Mesendoderm (in vitro differentiated cells): ENCODE measurements at places on chromosomes 5 and 9.

GRCh38 chr5:33330426-33330825, 110.3 kb upstream of the TARS1 start:
- no peak for DNase-seq

GRCh38 chr5:179195561-179196404, 135.6 kb downstream of the ZNF354C start:
- no peak for DNase-seq

GRCh38 chr5:95284572-95285408, at the start of gene MCTP1:
Gene MCTP1 (minus strand): TSS chr5:95285094.
- peak; percentile 53 for DNase-seq

DNA sequence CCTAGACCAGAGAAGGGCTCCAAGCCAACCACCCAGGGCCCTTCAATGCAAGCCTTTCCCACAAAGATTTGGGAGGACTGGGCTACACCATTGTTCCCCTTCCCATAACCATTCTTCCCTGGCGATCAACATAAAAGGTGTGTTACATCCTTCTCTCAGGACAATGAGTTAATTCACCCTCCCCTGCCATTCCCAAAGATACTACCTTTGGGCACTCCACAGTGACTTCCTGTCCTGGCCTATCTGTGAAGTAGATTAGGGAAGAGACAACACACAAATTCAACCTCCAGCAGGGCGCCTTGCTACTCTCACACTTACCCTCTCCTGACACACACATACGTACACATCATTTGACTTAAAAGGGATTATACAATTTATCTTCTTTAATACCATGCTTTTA, 23.2 kb upstream of the IL17B start:
- DNase-seq, result peak; percentile 94

GRCh38 chr5:137179203-137179602, 319.9 kb downstream of the SPOCK1 start:
- DNase-seq, result no peak

GRCh38 chr9:109411798-109412352, 86.2 kb downstream of the PTPN3 start:
- peak; percentile 60 for DNase-seq

- DNase-seq, result no peak
Observed at GRCh38 chr9:73219985-73220626, 68.4 kb downstream of the ANXA1 start.

DNA sequence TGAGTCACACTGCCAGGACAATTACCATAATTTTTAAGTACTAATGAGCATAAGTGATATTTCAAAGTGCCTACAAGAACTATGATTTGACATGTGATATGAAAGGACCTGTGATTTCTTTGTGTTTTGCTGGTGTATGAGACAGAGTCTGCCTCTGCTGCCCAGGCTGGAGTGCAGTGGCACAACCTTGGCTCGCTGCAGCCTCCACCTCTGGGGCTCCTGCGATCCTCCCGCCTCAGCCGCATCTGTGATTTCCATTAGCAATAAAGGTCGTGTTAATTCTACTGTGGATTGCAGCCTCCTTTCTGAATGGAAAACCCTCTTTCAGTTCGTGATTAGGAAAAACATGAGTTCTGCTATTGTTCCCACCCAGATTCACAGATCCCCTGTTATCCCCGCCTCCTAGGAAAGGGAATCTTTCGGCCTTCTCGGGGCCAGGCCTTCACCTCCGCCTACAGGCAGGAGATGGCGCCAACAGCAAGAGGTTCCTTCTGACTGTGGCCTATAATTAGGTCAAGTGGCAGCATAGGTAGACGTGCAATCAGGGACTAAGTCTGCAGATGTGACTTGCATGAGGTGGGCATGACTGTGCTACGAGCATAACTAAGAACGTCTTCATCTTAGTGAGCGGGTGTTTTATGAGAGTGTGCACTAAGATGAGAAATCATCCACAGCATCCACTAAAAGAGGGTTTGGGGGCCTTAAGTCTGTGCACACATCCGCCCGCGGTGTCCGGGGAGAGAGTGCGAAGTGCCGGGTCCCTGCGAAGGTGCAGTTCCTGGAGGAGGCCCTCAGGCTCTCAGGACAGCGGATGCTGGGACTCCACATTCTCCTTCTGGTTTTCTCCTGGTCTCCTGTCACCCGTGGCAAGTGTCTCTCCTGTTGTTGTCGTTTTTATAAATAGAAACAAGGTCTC, 23.1 kb downstream of the TRIM7 start:
- peak; percentile 91 for DNase-seq

GRCh38 chr9:71748280-71748743, 20.0 kb downstream of the CEMIP2 start:
- no peak for DNase-seq

DNA sequence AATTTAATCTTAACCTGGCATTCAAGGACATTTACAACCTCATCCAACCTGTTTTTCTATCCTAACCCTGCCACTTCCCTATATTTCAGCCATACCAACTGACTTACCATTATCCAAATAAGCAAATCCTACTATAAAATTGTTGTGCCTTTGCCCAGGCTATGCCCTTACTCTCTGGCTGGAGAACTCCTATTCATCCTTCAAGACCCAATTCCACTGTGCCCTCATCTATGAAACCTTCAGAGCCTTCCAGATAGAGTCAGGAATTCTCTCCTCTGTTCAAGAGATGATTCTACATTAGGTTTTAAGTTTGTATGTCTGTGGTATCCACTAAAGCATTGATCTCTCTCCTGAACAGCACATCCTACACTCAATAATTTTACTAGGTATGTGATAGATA, 46.3 kb upstream of the MSX2 start:
- DNase-seq, result no peak

DNA sequence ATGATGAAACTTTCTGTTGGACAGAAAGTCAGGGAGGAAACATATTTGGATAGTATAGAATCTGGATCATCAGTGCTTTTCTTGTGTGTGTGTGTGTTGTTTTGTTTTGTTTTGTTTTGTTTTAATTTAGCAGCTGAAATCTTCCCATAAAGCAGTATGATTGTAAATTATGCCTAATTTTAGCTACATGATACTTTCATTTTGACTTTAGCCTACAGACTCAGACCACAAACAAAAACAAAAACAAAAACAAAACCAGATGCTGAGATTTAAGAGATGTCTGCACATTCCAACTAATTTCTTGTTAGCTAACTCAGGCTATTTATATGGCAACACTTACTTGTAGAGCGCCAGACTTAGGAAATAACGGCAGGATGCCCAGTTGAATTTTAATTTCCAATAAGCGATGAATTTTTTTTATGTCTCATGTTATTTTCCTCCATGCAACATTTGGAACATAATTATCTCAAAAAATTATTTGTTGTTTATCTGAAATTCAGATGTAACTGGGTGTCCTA, 119.5 kb upstream of the TRPC7 start:
- no peak for DNase-seq

DNA sequence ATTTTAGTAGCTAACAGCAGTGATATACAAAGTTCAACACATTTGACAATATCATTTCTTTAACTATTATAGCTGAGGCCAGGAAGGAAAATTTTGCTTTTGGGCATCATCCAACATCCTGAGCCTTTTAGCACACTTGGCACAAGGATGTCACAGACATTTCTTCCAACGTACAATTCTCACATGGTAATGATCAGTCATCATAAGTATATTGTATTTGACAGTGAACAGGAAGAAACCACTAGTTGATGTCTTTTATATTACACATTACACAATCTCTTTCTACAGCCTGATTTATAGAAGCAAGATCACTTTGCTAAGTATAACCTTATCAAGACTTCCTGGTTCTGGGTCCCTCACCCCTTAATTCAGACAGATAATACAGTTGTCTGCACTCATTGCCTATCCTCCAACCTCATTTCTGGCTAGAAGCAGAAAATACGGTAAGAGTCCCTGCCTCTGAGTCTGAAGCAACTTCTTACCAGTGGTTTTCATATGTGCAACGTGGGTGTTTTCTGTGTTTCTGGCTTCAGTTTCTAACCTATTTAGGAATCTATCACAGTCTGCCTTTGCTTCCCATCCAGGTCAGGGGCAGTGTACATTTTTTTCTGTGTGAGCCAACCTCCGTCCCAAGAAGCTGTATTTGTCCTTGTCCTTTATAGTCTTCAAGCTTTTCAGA, 167.8 kb downstream of the PAM start:
- no peak for DNase-seq

- peak; percentile 14 for DNase-seq
Observed at GRCh38 chr9:19967888-19968459, 179.1 kb upstream of the SLC24A2 start.

- DNase-seq, result no peak
Observed at GRCh38 chr5:93454896-93455295, 126.1 kb downstream of the NR2F1-AS1 start.

DNA sequence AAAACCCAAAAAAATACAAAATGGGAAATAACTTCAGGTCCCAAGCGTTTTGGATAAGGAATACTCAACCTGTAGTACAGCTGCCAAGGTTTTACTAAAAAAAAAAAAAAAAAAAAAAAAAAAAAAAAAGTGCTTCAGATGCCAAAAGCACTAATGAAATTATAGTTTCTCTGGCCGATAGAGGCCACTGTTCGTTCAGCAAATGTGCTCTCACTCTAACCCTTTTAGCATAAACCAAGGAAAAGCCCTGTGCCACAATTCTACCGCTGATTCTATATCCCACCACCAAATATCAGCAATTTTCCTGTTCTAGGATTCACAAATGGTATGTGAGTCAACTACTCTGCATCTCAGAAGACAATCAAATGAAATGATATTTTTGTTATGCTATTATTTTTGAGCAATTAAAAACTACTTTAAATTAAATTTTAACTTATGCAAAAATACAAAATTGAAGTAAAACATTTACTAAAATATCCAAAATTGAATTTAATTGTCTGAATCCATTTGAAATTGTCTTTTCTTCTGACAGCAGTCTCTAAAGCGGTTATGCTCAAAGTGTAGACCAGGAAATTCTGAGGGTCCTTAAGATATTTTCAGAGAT, 79.8 kb downstream of the RICTOR start:
- peak; percentile 81 for DNase-seq

- peak; percentile 67 for DNase-seq
Observed at GRCh38 chr9:81687521-81688261, 1.7 kb downstream of the TLE1 start.

- DNase-seq, result no peak
Observed at GRCh38 chr5:80806929-80807328, 152.1 kb upstream of the DHFR start.

DNA sequence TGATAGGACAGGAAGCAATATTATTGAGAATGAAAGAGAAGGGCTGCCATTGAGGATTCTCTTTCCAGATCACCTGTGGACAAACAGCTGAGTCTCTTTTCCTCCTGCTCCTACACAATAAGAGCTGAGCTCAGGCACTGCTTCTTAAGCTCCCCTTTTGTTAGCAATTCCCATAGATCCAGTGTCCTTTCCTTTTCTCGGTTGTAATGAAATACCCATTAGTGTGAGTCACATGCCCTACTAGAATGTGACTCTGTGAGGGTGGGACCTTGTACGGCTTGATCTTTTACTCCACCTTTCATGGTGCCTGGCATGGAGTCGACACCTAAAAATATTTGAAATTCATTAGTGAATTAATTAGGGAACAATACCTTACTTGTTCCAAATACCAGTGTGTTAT, 269.2 kb downstream of the NR3C1 start:
- no peak for DNase-seq

DNA sequence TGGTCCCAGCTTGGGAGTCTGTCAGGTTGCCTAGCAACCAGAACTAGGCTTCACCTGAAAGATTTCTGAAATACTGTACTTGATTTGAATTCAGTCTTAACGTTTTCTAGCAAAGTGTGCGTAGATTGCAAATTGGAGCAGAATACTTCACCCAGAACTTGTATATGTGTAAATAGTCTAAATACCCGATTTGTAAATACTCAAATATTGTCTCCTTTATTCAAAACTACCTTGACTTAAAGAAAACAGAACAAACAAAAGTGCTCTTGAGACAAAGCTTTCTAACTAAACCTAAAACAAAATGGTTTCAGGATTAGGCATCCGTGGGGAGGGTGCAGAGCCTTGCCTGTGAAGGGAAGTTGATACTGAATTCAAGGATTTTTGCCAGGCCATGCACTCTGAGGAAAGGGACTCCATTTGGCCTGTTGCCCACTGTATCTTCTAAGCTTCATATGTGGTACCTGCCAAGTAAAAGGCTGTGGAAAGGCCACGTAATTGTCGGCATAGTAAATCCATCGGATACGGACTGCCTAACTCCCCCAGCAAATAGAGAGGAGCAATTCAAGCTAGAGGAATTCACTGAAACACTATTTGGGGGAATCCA, 744 bp upstream of the HMGCS1 start:
- DNase-seq, result no peak

GRCh38 chr5:71601222-71602026, 14.3 kb downstream of the MCCC2 start:
- peak; percentile 78 for DNase-seq

GRCh38 chr9:86407022-86407421, 52.8 kb upstream of the TUT7 start:
- peak; percentile 64 for DNase-seq

- no peak for DNase-seq
Observed at GRCh38 chr9:112886351-112886750, 4.3 kb downstream of the SLC46A2 start.

DNA sequence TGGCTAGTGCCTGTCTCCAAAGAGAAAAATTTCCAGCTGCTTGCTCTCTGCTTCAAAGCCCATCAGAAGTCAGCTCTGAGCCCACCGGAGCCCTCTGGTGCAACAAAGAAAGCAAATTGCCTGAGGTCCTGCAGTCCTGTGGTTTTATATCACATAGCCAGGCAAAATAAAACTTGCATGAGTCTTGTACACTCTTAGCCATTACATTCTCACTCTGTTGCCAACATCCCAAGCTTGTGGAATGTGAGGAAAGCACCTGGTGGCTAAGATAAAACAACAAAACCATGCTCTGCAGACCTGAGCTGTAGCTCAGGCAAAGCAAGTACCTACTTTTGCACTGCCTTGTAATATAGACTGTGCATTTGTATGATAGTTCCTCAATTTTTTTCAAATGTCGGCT, 133.7 kb downstream of the GPBP1 start:
- DNase-seq, result no peak

DNA sequence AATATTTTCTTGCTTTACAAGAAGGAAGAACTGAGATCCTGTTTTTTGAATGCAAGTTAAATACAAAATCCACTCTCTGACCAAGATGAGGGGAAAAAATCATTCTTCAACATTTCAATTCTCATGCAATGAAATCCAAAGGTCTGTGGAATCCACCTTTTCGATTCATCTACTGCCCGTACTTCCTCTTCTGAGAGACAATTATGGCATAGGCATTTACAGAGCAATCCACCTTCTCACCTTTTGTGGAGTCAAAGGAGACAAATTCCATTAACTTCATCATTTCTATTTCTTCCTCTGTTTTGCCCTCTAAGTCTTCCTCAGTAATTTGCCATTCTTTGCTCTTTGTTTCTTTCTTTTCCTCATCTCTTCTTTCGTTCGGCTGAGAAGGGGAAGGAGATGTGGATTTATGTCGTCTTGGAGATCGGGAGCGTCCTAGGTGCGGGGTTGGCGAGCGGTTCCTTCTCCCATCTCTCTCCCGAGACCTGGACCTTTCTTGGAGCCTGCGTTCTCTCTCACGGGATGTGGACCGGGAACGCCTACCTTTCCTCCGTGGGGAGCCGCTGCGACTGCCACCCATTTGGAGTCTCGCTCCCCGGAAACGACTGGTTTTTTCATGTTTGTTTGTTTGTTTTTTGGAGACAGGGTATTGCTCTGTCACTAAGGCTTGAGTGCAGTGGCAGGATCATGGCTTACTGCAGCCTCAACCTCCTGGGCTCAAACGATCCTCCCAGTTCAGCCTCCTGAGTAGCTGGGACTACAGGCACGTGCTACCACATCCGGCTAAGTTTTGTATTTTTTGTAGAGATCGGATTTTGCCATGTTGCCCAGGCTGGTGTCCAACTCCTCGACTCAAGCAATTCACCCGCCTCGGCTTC, 24.3 kb upstream of the AFF4 start:
- DNase-seq, result no peak

- DNase-seq, result peak; percentile 46
Observed at GRCh38 chr5:170109059-170110031, 3.6 kb downstream of the FOXI1 start.
